IPS-NIHi11 (cell line): ENCODE measurements at places on chromosomes 4 and X.

DNA sequence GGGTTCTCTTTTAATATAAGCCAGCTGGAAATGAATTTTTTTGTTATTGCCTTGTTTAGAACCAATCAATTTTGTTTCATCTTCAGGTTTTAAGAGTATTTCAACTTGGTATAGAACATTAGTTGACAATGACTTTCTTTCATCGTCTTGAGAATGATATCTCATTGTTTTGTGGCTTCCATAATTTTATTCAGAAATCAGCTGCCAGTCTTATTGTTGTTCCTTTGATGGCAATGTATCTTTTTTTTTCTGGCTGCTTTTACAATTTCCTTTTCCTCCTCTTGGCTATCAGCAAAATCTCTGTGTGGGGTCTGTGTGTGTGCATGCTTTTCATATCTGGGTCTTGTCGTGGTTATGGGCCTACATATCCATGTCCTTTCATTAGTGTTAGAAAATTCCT is 1536.4 kb upstream of the TENM3 start:
- no peak for DNase-seq

GRCh38 chr4:88535090-88535755 is 11.6 kb upstream of the PYURF start:
- no peak for DNase-seq

DNA sequence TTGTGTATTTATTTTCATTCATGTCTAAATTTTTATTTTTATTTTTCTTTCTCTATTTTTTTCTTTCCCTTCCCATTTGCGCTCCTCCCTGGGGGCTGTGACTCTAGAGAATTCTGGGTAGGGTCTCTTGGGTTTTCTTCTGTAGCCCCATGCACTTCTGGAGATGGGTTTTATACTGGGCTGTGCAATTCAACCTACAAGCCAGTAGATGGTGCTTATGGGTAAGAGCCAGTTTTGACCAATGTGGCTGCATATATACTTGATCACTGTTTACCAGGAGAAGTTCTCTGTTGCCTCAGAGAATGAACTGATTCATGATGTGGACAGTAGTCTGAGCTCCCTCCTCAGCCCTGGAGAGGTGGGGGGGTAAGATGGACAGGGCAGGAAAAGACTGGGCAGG is 614.6 kb downstream of the PCDH19 start:
- no peak for DNase-seq

DNA sequence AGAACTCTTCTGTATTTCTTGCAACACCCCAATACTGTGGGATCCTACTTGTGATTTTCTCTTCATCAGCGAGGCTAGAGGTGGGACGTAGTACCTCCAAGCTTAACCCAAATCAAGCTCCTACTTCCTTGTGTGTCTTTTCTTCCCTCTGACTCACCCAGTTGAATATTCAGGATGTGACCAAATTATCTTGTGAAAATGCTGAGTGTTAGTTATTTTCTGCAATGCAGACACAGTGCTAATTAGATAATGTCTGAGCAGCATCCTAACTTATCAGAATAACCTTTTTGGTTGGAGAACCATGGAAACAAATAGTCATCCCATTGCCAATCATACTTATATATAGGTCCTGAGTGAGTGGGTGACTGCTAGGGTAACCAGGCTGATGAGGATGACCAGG is 2.4 kb downstream of the MEPE start:
- no peak for DNase-seq

- no peak for DNase-seq
Observed at GRCh38 chr4:87427518-87427868, 5.1 kb downstream of the NUDT9 start.

DNA sequence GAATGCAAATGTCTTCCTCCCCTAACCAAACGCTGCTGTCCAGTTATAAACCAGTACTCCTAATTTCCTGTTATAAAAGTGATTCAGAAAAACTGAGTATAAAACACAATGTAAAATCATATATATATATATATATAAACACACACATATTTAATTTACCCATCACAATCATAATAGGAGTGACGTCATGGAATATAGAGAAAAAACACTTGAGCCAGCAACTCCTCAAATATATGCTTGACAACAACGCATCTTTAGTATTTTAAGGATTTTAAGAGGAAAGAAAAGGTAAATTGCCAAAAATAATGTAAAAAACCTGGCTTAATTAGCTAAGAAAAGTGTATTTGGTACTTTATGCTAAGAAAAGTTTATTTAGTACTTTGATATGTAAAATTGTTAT is 2701.7 kb downstream of the PCDH7 start:
- no peak for DNase-seq

GRCh38 chr4:1413204-1413663 is 7.0 kb upstream of the NKX1-1 start:
- peak; percentile 4 for DNase-seq

DNA sequence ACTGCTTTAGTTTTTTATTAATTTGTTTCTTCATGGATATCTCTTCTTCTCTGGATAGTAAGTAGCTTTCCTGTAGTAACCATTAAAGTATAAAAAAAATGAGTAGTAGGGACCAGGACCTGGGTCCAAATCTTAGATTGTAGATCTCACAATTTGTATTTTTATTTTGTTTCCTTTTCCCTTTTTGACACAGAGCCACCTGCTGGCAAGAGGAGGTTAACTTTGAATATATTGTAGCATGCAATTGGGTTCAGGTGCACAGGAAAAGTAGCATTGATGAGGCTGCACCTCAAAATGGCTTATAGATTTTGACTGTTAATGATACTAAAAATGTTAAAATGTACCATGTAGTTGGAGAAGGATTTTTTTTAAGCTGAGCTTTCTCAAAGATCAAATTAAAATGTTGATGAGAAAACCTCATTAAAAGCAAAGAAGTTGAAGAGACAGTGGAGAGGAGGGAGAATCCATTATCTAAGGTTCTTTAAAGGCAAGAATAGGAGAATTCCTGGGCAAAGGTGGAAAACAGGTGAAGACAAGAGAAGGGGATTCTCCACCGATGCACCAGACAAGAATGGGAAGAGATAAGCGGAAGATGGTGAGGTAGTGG is 48.3 kb upstream of the HPGDS start:
- peak; percentile 33 for DNase-seq

DNA sequence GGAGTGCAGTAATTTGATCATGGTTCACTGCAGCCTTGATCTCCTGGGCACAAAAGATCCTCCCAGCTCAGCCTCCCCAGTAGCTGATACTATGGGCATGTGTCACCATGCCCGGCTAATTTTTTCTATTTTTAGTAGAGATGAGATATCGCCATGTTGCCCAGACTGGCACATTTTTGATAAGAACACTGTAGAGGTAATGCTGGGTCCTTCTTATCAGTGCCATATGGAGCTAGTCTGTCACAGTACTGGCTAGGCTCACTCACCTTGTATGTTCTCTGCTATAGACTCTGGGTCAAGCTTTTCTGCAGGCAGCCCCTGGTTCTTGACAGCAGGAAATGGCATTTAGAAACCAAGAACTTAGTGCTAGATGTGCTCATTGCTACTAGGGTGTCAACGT is 53.9 kb downstream of the BCOR start:
- no peak for DNase-seq

- no peak for DNase-seq
Observed at GRCh38 chr4:60422439-60422838, 777.7 kb upstream of the ADGRL3 start.

DNA sequence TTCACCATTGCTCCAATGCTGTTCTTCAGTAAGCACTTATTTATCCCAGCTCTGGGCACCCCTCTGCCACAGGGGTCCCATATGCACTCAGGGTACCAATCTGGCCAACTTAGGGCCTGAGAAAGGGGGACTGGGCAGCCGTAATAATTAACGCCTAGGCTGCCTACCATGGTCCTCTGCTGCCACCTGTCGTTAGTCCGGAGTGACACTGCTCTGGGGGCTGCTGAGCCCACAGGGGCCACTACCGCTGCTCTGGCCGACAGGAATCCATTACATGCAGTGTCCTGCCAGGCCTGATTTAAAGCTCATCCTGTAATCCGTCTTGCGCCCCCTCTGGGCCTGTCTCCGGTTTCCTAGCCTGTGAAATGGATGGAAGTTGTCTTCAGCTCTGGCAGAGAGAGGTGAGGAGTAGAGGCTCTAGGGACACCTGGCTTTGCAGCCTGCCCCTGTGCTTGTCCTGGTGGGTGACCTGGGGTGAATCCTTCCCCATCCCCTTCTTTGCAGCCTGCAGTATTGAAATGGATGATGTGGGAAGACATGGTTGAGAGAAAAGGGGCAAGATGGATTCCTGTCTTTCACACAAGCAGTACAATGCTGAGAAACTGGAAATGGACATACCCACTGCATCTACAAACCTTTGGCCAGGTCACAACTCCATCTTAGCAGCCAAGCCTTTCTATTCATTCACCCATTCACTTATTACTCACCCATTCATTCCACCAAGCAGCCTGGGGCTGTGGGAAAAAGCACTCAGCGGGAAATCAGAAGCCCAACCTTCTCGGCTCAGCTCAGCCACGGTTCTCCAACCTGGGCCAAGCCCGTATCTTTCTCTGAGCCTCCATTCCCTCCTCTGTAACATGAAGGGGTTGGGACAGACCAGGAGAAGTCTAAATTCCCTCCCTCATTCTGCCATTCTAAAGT is 116.3 kb upstream of the NALF2 start:
- DNase-seq, result peak; percentile 88

GRCh38 chrX:150990910-150991309 is 7.8 kb downstream of the HMGB3 start:
- no peak for DNase-seq

GRCh38 chrX:17525266-17525665 is 150.3 kb downstream of the NHS start:
- no peak for DNase-seq

DNA sequence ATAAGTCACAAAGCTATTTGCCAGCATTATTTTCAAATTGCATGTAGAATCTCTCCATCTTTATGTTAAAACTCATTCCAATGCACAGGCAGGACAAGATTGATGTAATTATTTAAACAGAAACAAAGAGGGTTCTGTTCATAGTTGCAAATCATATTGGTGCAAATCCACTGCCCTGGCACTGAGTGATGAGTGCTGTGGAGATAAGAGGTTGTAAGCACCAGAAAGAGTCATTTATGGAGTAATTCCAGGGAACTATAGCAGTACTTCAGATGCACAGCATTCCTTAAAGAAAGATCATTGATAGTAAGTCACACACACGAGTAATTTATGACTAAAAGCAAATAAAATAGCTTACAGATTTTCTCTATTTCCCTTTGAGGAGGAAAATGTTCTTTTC is 337.7 kb upstream of the CTSO start:
- DNase-seq, result no peak

GRCh38 chrX:154548028-154548316 is 552 bp downstream of the IKBKG start:
- DNase-seq, result no peak

GRCh38 chr4:953574-953915 is 19.8 kb downstream of the DGKQ start:
- no peak for DNase-seq

DNA sequence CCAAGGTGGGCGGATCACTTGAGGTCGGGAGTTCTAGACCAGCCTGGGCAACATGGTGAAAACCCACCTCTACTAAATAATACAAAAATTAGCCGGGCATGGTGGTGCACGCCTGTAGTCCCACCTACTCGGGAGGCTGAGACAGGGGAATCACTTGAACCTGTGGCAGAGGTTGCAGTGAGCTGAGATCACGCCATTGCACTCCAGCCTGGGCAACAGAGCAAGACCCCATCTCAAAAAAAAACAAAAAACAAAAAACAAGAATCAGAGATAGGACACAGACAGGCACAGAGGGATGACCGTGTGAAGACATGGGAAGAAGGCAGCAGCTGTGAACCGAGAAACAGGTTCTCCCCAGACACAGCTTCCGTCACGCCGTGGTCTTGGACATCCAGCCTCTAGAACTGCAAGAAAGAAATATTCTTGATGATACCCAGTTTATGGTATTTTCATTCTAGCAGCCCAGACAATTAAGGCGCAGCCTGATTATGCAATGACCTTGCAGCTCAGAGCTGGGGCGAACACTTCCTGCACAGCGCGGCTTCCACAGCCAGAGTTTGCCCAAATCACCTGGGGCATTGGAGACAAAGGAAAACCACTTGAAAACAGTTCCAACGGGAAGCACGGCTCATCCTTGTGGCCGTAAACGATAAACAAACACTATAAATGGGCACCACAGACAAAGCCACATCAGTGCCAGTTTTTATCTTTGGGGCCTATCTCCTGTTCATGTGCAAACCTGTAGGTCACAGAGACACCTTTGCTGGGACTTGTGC is 4.2 kb upstream of the ARSD start:
- no peak for DNase-seq

DNA sequence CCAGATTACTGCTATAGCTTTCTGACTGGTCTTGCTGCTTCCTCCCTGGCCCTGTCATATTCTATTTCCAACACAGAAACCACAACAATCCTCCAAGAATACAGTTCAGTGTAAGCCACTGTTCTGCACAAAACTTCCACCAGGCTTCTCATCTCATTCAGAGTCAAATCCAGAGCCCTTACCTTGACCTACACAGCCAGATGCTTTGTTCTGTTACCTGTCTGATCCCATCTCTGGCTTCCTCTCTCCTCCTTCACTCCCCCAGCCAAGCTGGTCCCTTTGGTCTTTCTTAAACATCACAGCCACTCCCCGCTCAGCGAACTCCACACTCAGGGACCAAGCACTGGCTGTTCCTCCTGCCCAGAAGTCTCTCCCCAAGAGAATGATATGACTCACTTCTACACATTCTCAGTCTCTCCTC is 84.8 kb upstream of the BMP2K start:
- DNase-seq, result no peak

GRCh38 chr4:127211650-127212560 is 420.9 kb upstream of the INTU start:
- DNase-seq, result no peak
